ENCODE measurements at places on chromosomes 1 and 21.

DNA sequence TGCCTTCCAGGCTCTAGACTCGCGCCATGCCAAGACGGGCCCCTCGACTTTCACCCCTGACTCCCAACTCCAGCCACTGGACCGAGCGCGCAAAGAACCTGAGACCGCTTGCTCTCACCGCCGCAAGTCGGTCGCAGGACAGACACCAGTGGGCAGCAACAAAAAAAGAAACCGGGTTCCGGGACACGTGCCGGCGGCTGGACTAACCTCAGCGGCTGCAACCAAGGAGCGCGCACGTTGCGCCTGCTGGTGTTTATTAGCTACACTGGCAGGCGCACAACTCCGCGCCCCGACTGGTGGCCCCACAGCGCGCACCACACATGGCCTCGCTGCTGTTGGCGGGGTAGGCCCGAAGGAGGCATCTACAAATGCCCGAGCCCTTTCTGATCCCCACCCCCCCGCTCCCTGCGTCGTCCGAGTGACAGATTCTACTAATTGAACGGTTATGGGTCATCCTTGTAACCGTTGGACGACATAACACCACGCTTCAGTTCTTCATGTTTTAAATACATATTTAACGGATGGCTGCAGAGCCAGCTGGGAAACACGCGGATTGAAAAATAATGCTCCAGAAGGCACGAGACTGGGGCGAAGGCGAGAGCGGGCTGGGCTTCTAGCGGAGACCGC is 2.0 kb upstream of the OLIG2 start:
- DNase-seq: no peak

DNA sequence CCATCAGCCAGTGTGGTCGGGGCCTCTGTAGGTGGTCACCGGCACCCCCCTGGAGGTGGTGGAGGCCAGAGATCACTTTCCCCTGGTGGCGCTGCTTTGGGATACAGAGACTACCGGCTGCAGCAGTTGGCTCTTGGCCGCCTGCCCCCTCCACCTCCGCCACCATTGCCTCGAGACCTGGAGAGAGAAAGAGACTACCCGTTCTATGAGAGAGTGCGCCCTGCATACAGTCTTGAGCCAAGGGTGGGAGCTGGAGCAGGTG is 961 bp downstream of the RBM15 start:
- no peak for DNase-seq

DNA sequence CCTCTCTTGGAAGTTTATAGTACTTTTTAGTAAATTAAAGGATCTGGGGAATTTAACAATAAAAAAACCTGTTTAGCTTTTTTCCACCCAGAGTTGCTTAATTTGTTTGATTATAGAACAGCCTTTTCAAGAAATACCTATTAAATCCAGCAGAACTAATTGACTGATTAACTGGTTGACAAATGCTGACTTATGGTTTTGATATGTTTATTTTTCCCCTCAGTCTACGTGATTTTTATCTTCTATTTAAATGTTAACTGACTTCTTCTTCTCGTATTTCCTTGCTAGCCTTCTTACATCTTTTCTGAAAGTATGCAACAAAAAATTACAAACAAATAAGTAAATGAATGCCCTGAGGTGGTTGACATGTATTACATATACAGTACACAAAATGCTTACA is 302.9 kb upstream of the SPAG17 start:
- DNase-seq: no peak

DNA sequence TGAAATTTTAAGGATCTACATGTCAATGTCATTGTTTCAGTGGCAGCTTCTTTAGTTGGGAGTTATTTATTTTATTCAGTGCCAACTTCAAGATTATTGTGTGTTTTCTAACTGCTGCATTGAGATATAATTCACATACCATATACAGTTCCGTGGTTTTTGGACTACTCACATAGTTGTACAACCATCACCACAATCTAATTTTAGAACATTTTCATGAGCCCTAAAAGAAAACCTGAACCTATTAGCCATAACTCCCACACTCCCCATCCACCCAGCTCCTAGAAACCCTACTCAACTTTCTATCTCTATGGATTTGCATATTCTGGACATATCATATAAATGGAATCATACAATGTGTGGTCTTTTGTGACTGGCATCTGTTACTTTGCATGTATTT is 220.0 kb downstream of the LRRC40 start:
- DNase-seq: peak; percentile 53

- peak; percentile 25 for DNase-seq
Observed at GRCh38 chr1:246404078-246404477, 103.0 kb downstream of the SMYD3 start.

DNA sequence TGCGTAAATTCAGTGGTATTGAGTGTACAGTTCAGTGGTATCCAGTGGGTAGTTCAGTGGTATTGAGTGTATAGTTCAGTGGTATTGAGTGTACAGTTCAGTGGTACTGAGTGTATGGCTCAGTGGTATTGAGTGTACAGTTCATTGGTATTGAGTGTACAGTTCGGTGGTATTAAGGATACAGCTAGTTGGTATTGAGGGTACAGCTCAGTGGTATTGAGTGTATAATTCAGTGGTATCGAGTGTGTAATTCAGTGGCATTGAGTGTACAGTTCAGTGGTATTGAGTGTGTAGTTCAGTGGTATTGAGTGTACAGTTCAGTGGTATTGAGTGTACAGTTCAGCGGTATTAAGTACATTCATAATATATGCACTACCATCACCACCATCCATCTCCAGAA is 23.5 kb upstream of the KCNAB2 start:
- no peak for DNase-seq

- DNase-seq: no peak
Observed at GRCh38 chr1:25255706-25256577, 8.7 kb upstream of the RSRP1 start.

Measured in fibroblast of upper back skin (primary cell).